ENCODE measurements at places on chromosomes 1 and 21. TPM values are rescaled to one million over a fixed set of nuclear protein-coding genes. Genes with fewer than 3 reads are reported as not detected.

Gene TRIM67
- 0.28 TPM for total RNA-seq

Gene C1orf94
- not detected for total RNA-seq

- DNase-seq = no peak
Observed at GRCh38 chr1:29331729-29332128, 95.4 kb downstream of the PTPRU start.

Gene KCNK2
- 0.09 TPM for total RNA-seq

Gene PTCH2
- total RNA-seq = 0.32 TPM

- DNase-seq = no peak
Observed at GRCh38 chr1:56357927-56358690, 221.3 kb downstream of the PLPP3 start.

DNA sequence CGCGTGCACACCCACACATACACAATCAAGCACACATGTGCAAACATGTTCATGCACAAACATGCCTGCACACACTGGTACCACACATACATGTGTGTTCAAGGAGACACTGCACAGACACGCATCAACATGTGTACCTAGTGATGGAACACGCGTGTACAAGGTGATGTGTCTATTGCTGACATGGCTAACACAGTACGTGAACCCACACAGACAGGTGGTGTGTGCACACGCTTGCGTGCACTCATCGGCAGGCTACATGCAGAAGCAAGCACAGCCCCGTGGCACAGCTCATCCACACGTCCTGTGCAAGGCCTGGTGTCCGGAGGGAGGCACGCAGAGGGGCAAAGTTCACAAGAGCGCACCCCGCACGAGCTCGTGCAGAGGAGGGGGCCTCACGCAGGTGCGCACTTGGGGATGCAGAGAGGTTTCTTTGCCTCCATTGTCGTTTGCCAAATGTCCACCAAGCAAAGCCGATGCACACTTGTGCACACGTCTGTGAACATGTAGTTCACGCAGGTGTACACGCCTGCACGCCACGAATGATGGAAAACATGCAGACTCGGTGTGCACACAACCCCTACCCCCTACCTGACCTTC is 969 bp downstream of the ACAP3 start:
- no peak for DNase-seq

- no peak for DNase-seq
Observed at GRCh38 chr1:162725301-162725837, 65.1 kb upstream of the HSD17B7 start.

Gene CDKN2C
- 8.4 TPM for total RNA-seq

DNA sequence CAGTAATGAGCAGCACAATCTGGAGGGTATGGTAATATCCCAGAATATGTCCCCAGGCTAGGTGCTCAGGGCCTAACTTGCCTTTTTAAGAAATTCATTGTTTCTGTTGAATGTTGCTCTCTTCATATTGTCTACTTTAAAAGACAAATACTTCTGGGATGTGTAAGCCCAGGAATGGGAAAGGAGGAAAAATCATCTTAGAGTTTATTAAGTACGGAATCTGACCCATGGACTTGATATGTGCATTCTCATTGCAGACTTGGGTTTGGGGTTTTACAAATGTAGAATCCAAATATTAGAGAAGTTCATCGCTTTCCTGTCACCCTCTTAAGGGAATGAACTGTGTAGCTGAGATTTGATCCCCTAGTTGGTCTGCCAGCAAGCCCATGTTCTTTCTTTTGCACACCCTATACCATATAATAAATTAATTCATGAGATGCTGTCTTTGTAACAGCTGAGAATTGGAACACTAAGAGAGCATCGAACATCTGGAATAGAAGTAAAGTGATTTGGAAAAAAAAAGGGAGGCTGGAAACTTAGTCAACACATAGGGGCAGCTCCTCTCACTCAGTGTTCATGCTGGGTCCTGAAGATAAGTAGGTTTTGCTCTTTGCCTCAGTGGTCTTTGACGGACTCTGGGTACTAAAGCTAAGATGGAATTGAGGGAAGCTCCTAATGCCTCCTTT is 235.8 kb upstream of the C1orf105 start:
- DNase-seq = no peak

GRCh38 chr1:205481629-205482151 is 22.8 kb upstream of the CDK18 start:
- DNase-seq = no peak

- no peak for DNase-seq
Observed at GRCh38 chr1:108053270-108054013, 88.5 kb upstream of the VAV3 start.

- DNase-seq = no peak
Observed at GRCh38 chr1:60809204-60809980, 273.0 kb upstream of the NFIA start.

GRCh38 chr1:42735477-42736105 is 4.4 kb downstream of the CLDN19 start:
- no peak for DNase-seq

DNA sequence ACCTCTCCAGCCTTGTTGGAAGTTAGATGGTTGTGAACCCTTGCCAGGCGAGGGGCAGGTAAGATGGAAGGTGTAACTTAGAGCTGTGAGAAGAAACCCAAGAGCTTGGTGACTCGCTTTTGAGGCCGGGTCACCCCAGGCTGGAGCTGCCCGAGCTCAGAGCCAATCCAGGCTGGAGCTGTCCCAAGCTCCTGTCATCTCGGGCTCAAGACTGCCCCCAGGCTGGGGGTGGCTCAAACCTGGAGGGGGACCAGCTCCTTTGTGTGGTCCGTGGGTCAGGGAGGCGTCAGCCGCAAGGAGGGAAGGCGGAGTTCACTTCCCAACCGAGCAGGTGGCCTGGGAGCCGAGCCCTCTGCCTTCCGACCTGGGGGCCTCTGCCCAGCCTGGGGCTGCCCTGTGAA is 2.0 kb downstream of the HUNK start:
- no peak for DNase-seq

Gene RGS16
- 1.5 TPM for total RNA-seq

All from prostate gland (tissue), 2 donors.